Fibroblast of skin of back (primary cell): ENCODE measurements at places on chromosomes 13 and 19.
A peak's percentile ranks its signal among the peaks of the same experiment; 100 is the strongest.

- DNase-seq, result peak; percentile 76
Measured at GRCh38 chr19:31332096-31332495, 17.1 kb downstream of the TSHZ3 start.

- DNase-seq, result peak; percentile 24
Measured at GRCh38 chr19:39832341-39833083, 1.4 kb downstream of the DYRK1B start.

- DNase-seq, result no peak
Measured at GRCh38 chr13:100913143-100913542, 238.5 kb upstream of the TMTC4 start.

GRCh38 chr13:94061301-94061700, 418.2 kb downstream of the DCT start:
- peak; percentile 71 for DNase-seq

DNA sequence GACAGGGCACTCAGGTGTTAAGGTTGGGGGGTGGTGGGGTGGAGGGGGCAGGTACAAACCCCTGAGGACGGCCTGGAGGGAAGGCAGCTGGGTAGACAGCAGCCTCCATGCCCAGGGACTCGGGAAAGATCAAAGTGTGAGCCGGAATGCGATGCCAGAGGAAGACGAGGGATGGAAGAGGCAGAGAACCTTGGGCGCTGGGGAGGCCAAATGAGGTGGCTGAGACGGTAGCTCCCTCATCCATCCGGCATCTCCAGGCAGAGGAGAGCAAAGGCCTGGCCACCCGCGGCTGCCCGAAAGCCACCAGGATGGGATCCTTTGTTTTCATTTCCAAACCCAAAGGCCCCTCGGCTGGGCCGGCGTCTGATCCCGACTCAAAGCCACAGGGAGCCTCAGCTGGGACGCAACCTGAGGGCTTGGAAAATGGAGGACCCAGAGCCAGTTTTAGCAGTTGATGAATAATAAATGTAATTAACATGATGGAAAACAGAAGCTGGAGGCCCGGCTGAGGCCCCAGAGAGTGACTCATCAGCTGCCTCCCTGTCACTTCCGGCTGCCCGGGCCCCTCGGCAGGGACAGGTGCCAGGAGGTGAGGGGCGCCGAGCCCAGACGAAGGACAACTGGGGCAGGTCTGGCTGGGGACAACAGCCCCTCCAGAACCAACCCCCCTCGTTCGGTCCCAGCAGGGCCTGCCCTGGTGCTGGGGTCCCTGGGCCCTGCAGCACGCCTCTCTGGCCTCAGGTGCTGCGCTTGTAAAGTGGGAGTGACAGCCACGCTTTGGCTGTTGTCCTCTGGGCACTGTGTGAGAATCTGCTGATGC, 61.6 kb downstream of the CEBPG start:
- DNase-seq, result peak; percentile 28

DNA sequence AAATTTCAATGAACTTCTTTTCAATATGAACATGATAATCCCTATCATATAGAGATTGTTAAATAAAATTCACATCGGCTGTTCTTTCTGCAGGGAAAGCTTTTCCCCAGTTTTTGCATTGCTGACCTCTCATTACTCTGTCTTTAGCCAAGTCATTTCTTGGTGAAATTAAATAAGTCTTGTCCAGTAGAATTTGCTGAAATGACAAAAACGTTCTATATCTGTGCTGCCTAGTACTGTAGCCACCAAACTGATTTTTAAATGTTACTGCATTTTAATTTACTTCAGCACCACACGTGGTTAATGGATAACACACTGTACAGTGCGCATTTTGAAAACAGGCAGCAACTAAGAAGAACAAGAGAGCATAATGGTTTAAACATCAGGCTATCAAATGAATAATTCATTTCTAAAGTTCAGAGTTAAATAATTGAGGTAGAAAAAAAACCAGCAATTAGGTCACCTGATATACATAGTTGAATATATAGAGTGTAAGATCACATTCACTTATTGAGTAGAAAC, 178.9 kb downstream of the LIG4 start:
- no peak for DNase-seq

- peak; percentile 92 for DNase-seq
Measured at GRCh38 chr19:47047763-47048405, 540 bp downstream of the TMEM160 start.

GRCh38 chr13:98286799-98287198, 109.7 kb upstream of the RNF113B start:
- no peak for DNase-seq

- no peak for DNase-seq
Measured at GRCh38 chr13:45433381-45433790, 15.2 kb upstream of the SLC25A30 start.

GRCh38 chr13:106523576-106523975, 11.9 kb downstream of the EFNB2 start:
- peak; percentile 47 for DNase-seq

GRCh38 chr13:49499889-49500660, 4.3 kb downstream of the PHF11 start:
- DNase-seq, result peak; percentile 81

DNA sequence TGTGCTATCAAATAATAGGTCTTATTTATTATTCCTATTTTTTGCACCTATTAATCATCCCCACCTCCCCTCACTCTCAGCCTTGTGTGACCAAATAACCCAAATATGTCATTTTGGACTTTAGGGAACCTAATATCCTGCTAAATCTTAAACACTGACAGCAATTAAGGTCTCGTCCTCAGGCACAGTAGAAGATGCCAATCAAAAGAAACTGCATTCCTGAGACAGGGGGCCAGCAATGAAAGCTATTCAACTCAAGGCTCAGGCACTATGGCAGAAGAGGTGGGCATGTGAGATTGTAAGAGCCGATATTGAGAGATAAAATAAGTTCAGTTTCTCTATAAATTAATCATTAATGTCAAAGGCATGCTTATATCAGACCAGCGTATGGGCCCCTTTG, 1437.7 kb upstream of the PCDH9 start:
- no peak for DNase-seq

GRCh38 chr19:47363758-47364531, 14.8 kb downstream of the DHX34 start:
- DNase-seq, result peak; percentile 19

DNA sequence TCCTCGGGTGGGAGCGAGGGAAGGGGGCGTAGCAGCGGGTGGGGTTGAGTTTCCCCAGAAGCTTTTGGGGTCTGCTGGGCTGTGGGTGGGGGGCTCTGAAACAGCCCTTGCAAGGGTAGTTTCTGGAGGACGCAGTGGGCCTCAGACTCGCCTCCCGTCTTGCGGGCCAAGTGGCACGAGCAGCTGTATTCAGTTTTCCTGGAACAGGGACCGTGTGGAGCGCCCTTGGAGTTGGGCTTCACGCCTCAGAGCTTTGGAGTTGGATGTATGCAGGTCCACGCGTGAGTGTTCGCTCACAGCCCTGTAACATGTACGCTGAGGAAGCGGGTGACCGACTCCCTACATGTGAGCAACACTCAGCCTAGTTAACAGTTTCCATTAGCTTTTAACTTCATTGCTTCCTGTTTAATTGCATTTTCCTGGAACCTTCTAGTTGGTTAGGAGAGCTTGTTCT, 603 bp downstream of the TM9SF2 start:
- peak; percentile 18 for DNase-seq
